ENCODE measurements at places on chromosomes 1 and 21.

DNA sequence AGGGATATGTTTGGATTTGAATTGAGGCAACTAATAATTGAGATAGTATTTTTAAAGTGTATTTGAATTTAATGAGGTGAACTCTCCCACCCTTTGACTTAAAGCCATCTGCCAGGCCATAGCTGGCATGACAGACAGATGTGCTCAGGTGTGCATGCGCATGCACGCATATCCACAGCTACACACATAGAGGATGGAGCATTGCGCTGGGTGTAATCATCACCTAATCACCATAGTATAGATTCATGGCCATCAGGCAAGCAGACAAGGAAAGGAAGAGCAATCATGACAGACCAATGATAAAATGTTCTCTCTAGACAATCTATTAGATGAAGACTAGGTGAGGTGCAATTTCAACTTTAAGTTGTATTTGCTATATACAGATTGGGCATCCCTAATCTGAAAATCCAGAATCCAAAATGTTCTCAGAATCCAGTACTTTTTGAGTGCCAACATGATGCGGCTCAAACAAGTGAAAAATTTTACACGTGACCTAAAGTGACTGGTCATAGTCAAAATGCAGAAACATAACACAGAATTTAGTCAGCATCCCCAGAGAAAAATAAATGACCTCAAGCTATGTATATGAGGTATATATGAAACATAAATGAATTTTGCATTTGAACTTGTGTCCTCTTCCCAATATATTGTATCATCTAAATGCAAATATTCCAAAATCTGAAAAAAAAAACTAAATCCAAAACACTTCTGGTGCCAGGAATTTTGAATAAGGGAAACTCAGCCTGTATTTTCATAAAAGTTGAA, 70.1 kb downstream of the PTPRC start:
- no peak for DNase-seq

- no peak for DNase-seq
Observed at GRCh38 chr1:28326515-28326914, 2.3 kb upstream of the MED18 start.

DNA sequence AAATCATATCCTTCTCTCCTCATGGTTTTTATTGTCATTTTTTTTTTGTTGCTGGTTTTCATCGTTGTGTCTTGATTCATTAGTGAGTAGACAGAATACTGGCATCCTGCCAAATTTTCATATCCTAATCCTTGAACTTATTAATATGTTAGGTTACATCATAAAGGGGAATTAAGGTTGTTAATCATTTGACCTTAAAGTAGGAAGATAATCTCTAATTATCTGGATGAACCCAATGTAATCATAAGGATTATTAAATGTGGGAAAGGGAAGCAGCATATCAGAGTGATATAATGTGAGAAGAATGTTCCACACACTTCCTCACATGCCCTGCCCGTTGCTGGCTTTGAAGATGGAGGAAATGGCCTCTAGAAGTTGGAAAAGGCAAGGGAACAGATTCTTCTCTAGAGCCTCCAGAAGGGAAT, 299.7 kb downstream of the HMCN1 start:
- no peak for DNase-seq

GRCh38 chr21:41725421-41726031, 41.3 kb downstream of the RIPK4 start:
- no peak for DNase-seq

DNA sequence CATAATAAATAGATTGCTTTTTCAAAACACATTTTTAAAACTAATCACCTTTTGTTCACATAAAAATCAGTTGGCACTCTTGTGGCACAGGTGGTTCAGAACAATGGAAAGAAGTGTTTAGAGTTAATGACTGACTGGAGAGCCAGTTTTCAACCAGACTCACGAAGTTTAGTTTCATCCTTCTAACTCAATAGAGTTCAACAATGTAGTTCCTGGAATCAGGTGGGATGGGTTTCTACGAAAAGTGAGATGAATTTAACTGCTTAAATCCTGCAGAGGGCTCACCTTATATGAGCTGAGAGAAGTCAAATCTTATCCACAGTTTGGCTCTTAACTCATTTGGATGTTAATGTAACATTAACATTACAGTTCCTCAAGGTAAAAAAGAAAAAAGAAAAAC, 116.5 kb downstream of the SMYD2 start:
- peak; percentile 25 for DNase-seq

DNA sequence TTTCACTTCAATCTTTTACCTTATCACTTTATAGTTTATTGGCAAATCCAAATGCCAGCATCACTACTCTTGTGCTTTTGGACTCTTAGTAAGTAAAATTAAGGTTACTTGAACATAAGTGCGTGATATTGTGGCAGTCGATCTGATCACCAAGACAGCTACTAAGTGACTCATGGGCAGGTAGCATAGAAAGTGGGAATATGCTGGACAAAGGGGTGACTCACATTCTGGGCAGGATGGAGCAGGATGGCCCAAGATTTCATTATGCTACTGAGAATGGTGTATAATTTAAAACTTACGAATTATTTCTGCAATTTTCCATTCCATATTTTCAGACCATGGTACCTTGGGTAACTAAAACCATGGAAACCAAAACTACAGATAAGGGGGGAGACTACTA, 120.2 kb downstream of the ROR1 start:
- DNase-seq, result no peak

All from activated CD4-positive, alpha-beta T cell treated with anti-CD3 and anti-CD28 coated beads, Interleukin-2, Interleukin-6, amounts not matched to agents 100 ng/mL and 50 ng/mL, durations not matched to agents 16 hours and 8 hours (primary cell).